ENCODE measurements at places on chromosomes 5 and 9.

- DNase-seq, result no peak
These were observed 7.5 kb upstream of the RMND5B start for GRCh38 chr5:178123094-178123965.

DNA sequence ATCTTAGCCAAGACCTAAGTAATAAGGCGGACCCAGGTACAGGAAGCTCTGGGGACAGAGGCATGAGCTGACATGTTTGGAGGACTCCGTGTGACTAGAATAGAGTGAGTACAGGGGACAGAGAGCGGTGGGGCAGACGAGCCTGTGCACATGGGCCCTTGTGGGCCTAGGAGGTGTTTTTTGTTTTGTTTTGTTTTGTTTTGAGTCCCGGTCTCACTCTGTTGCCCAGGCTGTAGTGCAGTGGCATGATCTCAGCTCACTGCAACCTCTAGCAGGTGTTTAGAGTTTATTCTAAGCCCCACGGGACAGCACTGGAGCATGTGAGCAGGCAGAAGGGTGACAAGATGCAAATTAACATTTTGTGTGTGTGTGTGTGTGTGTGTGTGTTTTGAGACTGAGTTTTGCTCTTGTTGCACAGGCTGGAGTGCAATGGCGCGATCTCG is 3.1 kb upstream of the EEIG1 start:
- no peak for DNase-seq

DNA sequence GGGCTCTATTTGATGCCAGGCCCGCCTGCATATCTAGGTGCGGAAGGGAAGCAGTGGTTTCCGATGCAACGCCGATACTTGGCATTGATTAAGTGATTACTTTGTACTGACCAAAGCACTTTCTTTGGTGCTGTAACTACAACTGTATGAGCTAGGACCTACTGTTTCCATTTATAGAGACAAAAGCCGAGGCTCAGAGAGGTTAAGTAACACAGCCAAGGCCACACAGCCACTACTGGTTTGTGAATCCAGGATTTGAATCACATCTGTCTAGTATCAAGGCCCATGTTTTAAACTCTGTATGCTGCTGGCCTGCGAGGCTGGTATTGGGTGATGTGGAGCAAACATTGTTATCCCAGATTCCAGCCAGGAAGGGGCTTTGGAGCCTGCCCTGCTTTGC is 41.4 kb downstream of the MVB12B start:
- DNase-seq, result no peak

DNA sequence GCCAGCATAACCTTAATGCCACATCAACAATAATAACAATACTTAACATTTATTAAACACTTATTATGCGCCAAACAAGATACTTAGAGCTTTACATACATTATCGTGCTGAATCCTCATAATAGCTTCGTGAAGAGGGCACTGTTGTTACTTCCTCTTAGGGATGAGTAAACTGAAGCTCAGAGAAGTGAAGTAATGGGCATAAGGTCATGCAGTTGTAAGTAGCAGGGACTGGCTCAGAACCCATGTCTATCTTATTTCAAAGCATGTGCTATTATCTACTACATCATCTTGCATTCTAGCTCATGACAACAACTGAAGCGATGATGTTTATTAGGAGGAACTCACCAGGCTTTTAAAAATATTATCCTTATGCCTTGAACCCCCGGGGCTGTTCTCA is 34.9 kb upstream of the PPP3R2 start:
- DNase-seq, result no peak

- no peak for DNase-seq
These were observed 30.6 kb downstream of the GPR107 start for GRCh38 chr9:130084337-130084736.

GRCh38 chr9:18703151-18703900 is 229.4 kb downstream of the ADAMTSL1 start:
- no peak for DNase-seq

- no peak for DNase-seq
These were observed 41.1 kb upstream of the NEK6 start for GRCh38 chr9:124216474-124217176.

DNA sequence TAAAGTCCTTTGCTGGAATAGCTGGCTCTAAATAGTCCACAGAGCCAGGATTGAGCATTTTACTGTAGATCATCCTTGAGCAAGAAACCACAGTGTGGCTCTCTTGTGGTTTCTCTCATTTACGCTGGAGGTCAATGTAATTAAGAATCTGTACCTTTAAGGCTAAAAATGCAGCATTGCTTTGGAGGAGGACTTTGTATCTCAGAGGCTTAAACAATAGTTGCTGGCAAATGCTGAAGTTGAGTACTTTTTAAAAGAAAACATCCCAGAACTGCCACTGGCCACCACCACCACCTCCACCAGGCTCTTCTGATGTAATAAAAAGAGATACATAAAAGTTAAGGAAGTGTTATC is 177.3 kb upstream of the ADAMTSL1 start:
- DNase-seq, result no peak

DNA sequence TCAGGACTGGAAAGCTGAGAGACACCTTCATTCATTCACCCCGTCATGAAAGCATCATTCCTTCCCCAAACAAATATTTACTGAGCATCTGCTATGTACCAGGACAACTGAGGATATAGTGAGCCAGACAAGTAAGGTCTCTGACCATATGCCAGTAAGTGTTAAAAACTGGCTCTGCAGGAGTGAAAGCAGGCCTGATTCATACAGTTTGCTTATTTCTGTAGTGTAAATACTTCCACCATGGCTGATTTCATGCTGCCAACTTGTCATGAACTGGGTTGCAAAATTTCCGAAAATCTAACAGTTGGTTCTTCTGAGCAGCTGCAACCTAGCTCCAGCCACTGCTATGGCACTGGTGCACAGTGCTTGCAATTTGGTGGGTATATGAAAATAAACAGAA is 68.1 kb downstream of the YIPF5 start:
- DNase-seq, result no peak

GRCh38 chr9:134946663-134947062 is 29.0 kb upstream of the FCN1 start:
- DNase-seq, result no peak

- DNase-seq, result no peak
These were observed 376.9 kb upstream of the IRX4 start for GRCh38 chr5:2259494-2260107.

- no peak for DNase-seq
These were observed 128.6 kb upstream of the EFNA5 start for GRCh38 chr5:107799306-107799705.

DNA sequence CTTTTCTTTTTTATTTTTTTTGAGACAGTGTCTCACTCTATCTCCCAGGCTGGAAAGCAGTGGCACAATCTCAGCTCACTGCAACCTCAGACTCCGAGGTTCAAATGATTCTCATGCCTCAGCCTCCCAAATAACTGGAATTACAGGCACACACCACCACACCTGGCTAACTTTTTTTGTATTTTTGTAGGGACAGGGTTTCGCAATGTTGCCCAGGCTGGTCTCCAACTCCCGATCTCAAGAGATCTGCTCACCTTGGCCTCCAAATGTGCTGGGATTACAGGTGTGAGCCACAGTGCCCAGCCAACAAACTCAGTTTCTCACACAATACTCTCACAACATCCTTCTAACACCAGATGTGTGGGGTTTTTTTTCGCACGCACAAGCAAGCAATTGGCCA is 22.1 kb downstream of the AFF4 start:
- DNase-seq, result no peak

GRCh38 chr9:38240051-38240450 is 152.5 kb upstream of the ALDH1B1 start:
- no peak for DNase-seq

All from SK-MEL-5 (cell line).